ENCODE measurements at places on chromosomes 1 and 21.

- DNase-seq: no peak
Observed at GRCh38 chr1:200161801-200162200, 134.3 kb downstream of the NR5A2 start.

DNA sequence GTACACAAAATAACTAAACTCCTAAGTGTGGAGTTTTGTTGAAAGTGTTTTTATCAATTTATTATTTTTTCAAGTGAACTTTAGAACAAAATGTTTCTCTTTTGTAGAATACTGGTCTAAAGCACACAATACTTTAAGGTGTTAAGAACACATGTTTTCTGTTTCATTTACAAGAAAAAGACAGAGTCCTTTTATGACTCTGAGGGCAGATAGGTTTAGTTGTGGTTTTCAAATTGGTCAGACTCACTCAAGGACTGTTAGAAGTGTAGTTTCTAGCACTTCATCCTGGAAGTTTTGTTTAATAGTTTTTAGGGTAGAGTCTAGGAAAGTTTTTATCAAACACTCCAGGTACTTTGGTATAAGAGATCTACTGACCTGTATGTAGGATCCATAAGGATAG is 376.5 kb downstream of the LRRIQ3 start:
- no peak for DNase-seq

- DNase-seq: no peak
Observed at GRCh38 chr21:44518686-44519085, 21.3 kb downstream of the KRTAP10-1 start.

DNA sequence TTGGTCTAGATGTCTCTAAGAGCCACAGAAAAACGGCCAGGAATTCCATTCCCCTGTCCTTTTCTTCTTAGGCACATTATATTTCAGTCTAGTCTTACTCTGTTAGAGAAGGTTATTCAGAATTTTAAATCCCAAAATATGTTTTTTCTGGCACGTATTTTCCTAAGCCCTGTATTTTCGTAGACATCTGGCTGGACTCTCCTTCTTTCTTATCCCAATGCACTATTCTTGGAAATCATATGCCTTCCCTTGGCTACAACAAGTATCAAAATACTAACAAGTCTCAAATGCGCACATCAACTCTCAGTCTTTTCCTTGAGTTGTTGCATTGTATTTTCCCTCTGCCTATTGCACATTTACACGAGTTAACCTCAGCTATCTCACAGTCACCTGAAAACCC is 96.2 kb downstream of the DPYD start:
- no peak for DNase-seq

DNA sequence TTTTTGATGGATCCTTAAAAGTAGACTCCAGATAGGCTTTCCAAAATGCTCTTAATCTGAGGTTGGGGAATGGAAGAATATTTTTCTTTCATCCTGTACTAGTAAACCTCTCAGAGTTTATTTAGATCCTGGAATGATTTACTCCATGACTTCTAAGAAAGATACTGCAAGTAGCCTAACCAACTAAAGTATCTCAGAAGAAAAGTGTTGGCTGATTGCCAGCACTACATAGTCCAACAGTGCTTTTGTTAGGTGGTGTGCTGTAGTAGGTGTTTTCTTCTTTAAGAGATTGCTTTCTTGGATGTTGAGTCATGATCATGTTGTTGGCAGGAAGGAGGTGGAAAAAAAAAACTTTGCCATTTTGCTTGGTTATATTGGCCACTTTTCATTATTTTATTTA is 119.8 kb downstream of the OSBPL9 start:
- no peak for DNase-seq

- DNase-seq: no peak
Observed at GRCh38 chr1:158035976-158036583, 42.6 kb downstream of the KIRREL1 start.

- no peak for DNase-seq
Observed at GRCh38 chr1:108801101-108801500, 54.6 kb downstream of the STXBP3 start.

DNA sequence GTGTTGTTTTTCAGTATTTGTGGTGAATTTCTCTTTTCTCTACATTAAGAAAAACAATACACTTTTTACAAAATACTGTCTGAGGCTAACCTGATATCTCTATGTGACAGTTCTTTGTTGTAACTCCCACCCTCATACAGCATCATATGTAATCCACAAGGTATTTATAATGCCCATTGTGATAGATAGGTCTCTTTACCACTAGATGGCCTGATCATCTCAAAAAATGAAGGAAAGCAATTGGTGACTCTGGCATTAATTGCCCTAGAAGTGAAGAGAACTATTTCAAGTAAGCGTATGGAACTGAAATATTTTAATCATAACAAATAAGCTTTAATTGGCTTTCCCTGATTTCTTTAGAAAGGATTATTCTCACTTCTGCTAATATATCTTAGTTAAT is 36.2 kb upstream of the HFM1 start:
- DNase-seq: no peak

DNA sequence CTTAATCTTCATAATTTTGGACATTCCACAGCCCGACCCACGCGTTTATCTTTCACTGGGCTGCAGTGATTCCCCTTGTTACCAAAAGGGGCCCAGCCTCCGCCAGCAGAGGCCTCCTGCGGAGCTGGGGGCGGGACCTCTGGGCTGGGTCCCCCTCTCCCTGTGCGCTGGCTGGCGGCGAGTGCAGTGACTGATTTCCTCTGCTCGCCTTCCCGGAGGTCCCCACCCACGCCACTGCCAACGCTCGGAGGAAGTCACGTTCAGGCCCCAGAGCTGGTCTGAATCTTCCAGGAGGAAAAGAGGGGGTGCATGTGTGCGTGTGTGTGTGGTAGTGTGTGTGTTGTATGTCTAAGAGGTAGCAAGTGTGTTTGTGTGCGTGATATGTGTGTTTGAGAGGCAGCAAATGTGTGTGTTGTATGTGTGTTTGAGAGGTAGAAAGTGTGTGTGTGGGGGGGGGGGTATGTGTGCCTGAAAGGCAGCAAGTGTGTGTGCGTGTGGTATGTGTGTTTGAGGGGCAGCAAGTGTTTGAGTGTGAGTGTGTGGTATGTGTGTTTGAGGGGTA is 35.0 kb upstream of the JAK1 start:
- DNase-seq: peak; percentile 33

DNA sequence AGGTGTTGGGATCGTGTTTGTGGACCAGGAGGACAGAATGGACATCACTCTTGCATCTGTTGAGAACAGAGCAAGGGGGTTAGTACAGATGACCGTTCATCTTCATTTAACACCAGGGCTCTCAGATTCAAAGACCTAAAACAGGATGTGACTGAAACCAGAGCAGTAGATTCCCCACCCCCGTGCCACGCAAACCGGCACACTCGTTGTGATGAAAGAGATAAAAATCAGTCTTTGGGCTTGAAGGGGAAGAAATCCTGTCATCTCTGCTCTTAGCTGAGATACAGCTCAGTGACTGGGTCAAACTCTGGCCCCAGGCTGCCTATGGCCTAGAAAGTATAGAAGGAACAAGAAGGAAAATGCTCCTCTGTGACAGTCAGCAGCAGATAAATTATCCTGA is 146.2 kb upstream of the KRTAP19-8 start:
- DNase-seq: no peak

- DNase-seq: no peak
Observed at GRCh38 chr1:224175617-224176016, 7.4 kb upstream of the DEGS1 start.

DNA sequence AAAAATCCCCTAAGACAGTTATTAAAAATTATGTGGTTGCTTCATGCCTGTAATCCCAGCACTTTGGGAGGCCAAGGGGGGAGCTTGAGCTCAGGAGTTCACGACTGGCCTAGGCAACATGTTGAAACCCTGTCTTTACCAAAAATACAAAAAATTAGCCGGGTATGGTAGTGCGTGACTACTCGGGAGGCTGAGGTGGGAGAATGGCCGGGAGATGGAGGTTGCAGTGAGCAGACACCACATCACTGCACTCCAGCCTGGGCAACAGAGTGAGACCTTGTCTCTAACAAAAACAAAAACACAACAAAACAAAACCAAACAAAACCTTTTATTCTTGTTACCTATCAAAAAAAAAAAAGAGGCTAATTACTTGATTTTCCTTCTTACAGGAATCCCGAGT is 2.1 kb downstream of the ELK4 start:
- DNase-seq: no peak

GRCh38 chr1:101029184-101029583 is 3.6 kb upstream of the DPH5 start:
- no peak for DNase-seq

GRCh38 chr1:48309564-48310082 is 87.1 kb downstream of the SLC5A9 start:
- DNase-seq: no peak

DNA sequence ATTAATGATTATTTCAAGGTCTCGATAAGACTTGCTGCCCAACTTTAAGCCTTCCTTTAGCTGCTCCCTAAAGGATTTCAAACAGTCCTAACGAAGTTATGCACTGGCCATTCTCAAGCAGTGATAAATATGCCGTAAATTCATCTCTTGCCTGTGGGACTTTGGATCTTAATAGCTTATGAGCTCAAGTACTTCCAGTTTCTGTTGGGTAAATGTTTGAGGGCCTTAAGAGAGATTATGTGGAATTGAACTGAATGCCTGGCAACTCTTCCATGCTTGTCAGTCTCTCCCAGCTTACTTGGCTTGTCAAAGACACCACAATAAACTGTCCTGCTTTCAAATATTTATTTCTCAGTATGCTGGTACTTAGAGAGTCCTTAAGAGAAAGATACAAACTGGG is 3.5 kb upstream of the OR10J4 start:
- no peak for DNase-seq

DNA sequence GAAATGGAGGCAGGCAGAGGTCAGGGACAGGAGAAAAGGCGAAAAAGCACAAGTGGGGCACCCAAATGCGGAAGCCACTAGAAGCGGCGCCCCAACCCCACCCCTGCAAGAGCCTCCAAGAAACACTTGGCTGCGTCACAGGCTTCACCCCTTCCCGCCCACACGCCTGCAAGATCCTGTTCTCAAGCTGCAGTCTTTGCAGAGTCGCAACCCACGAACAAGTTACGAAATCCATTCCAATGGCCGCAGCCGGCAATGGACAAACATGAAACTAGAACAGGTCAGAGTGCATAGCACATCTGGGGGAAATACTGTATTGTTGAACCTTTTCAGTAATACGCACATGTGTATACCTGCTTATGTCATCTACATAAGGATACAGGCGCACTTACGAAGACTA is 103.6 kb downstream of the PSMG1 start:
- DNase-seq: peak; percentile 20

- DNase-seq: no peak
Observed at GRCh38 chr1:20956272-20956671, 169.2 kb upstream of the HP1BP3 start.

DNA sequence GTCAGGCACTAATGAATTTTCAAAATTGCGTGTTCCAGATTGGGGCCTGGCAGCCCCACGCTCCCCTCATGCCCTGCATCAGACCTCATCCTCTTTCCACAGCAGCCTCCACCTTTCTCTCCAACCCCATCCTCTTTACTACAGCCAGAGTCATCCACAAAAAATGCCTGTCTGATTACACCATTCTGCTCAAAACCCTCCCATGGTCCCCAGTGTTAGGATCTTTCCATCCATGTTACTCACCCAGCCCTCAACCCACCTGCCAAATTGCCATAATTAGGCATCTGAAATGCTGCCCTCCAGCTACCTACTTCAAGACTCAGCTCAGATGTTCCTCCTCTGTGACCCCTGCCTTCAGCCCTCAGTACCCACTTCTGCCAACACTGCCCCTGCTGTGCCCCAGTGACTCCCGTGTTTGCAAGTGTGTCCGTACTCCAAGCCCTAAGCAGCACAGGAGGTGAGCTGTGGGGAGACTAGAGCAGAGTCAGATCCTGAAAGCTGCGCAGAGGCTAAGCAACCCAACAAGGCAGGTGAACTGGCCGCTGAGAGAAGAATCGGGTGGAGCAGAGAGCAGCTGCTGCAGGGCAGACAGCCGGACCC is 715 bp upstream of the ARTN start:
- DNase-seq: no peak

DNA sequence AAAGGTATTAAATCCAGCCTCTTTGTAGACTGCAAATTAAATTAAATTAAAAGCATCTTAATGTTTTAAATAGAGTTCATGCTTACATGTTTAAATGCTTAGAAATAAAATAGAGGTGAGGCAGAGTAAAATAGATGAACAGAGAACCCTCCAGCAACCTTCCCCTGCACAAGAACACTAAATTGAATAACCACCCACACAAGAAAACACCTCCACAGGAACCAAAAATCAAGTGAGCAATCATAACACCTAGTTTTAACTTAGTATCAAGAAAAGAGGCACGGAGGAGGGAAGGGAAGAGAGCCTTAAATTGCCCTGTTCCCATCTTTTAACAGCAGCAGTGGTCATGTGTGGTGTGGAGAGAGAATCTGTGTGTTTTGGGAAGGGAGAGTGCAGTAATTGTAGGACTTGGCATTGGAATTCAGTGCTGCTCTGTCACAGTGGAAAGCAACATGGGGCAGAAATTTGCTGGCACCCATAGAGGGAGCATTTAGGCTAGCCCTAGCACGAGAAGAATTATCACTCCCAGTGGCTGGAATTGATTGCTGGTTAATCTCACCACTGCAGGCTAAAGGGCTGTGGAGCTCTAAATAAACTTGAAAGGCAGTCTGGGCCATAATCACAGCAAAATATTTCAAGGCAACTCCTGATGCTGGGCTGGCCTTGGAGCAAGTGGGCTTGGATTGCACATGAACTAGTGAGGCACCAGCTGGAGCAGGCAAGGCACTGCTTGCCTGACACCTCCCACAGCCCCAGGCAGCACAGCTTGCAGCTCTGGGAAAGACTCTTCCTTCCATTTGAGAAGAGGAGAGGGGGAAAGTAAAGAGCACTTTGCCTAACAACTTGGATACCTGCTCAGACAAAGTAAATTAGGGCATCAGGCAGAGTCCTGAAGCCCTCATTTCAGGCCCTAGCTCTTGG is 1478.8 kb downstream of the NCAM2 start:
- no peak for DNase-seq

DNA sequence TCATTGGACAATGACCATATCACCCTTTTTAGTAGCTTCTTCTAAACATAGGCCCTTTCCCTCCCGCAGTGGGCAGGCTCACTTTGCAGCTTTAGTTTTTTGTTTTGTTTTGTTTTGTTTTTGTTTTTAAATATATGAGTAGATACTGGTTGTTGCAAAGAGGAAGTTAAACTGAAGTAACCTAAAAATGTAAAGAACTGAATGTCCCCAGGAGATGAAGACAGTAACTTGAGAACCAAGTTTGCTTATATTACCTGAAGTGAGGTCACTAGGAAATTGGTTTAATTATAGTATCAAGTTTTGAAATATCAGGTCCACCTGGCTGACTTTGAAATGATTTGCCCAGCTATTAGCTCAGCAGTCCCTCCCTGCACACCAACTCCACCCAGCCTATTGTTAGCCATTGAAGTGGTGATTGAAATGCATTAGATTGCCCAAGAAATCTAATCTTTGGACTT is 18.2 kb downstream of the SMAP2 start:
- no peak for DNase-seq

- DNase-seq: no peak
Observed at GRCh38 chr1:214632091-214632490, 29.1 kb downstream of the CENPF start.

- no peak for DNase-seq
Observed at GRCh38 chr1:212752934-212753497, 38.6 kb downstream of the NSL1 start.

All from esophagus squamous epithelium (tissue), 5 donors.